ENCODE measurements at places on chromosomes 13 and 19.

DNA sequence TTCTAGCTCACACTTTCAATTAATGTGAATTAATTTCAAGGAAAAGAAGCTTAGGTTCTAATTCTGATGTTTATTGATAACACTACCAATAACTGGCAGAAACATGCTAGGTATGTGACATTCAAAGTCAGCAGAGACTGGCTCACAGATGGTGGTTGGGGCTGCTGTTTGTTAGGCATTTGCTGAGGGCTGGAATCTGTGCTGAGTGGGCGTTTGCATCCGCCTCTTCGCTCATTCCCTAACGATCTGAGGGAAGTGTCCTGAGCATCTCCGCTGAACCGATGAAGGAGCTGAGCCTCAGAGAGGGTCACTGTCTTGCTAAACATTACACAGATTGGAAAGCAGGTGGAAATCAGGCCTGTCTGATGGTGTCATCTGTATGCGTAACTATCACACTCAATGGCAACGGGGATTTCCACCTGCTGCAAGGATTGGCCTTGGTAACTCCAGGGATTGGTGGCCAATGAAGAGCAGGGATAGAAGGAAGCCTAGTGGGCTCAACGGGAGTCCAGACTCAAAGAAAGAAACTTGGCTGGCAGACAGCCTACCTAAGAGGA is 338.9 kb downstream of the TEX29 start:
- DNase-seq: no peak

- DNase-seq: no peak
Observed at GRCh38 chr13:77779552-77780272, 82.2 kb downstream of the SLAIN1 start.

DNA sequence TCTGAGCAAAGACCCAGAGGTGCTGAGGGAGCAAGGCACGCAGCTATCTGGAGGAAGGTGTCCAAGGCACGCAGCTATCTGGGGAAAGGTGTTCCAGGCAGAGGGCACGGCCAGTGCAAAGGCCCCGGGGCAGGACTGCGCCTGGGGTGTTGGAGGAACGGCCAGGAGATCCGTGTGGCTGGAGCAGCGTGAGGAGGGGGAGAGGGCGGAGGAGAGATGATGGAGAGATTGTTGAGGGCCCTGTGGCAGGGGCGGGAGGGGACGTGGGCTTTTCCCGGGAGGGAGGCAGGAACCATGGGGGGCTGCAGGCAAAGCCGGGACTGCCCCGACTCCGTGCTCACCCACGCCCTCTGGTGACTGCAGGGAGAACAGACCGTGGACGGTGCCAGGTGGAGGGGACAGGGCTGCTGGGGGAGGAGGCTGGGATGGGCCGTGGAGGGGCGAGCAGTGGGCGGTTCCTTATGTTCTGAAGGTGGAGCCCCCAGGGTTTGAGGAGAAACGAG is 13.3 kb upstream of the MISP start:
- DNase-seq: peak; percentile 90

GRCh38 chr13:99062593-99062992 is 84.7 kb upstream of the DOCK9 start:
- DNase-seq: no peak

- DNase-seq: no peak
Observed at GRCh38 chr19:29499261-29499920, 26.4 kb upstream of the VSTM2B start.

DNA sequence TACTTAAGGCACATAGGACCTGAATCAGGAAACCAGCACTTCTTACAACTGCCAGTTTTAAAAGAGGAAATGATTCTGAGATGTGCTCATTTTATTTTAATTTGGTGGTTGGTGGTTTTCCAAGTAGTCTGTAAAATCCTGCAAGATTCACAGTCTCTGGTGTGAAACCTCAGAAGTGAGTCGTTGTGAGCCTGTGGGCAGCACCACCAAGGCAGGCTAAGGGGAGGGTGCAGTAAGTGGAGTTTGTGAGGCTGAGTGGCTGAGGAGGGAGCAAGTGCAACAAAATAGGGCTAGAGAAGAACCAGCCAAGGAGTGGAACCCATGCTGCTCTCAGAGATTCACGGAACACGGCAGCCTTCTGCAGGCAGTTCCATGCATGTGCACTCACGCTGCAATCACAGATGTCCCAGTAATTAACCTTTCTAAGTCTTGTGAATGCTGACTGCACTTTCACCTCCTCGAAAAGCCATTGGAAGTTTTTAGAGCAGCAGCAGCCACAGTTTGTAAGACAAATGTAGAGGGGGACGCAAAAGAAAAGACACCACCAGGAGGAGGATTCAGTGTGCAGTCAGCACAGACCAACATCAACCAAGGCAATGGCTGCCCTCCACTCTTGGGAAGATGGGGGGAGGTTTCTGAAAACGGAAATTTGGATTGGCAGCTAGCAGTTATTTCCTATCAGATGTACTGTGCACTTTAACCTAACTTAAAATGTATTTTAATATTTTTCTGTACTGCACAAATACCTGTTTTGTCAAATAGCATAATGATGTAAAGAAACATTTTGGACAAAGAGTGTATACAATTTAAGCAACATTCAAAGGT is 44.9 kb downstream of the ESD start:
- no peak for DNase-seq

GRCh38 chr19:46818812-46819211 is 30.4 kb upstream of the SLC1A5 start:
- DNase-seq: no peak

DNA sequence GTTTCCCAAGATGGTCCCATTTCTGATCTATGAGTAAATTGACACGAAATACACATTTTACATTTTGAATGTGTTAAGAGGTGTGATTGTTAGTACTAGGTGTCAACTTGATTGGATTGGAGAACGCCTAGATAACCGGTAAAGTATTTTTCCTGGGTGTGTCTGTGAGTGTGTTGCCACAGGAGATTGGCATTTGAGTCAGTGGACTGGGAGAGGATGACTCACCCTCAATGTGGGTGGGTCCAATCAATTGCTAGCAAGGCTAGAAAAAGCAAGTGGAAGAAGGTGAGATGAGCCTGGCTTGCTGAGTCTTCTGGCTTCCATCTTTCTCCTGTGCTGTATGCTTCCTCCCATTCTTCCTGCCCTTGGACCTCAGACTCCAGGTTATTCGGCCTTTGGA is 960.7 kb upstream of the PCDH9 start:
- no peak for DNase-seq

DNA sequence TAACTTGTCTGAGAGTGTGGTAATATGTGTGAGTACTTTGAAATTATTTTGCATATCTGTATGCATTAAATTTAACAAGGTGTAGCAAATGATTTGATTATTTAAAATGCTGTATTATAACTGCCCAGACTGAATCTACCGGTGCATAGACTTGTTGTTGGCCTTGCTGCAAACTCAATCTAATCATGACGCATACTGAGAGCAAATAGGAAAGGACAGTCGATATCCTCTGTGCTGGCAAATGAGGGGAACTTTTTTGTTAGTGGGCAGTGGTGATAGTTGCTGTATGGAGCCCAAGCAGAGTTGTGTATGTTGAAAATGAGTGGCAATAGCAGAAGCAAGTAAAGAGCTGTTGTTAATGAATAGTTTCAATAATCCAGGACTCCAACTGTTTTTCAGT is 127.4 kb downstream of the LMO7 start:
- DNase-seq: no peak

DNA sequence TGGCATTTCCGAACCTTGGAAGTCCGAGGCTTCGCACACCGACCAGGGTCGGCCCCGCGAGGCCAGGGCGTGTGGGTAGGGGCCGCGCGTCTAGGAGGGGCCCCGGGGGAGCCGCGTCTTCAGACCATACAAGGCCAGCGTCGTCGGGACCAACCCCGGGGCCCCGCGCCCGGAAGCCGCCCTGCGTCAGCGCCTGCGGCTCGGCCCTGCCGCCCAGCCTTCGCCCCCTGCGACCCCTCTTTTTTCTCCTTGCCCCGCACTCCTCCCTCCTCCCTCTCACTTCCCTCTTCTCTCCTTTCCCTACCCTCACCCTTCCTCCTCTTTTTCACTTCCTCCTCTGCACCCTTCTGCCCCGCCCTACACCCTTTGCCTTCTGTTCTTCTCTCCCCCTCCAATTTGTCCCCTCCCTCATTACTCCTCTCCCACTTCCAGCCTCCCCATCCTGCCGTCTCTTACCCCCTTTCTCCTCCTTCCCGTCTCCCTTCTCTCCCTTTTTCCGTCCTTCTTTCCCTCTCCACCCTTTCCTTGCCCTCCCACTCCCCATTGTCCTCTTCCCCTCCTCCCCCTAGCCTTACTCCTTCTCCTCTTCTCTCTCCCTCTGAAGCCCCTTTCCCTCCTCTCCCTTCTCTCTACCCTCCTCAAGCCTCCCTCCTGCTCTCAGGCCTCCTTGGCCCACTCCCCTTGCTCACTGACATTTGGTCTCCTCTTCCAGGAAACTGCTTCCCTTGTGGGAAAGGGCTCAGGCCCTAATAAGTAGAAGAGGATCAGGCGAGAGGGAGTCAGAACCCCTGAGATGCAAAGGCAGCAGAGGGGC is 2.2 kb upstream of the PLEKHG2 start:
- no peak for DNase-seq

DNA sequence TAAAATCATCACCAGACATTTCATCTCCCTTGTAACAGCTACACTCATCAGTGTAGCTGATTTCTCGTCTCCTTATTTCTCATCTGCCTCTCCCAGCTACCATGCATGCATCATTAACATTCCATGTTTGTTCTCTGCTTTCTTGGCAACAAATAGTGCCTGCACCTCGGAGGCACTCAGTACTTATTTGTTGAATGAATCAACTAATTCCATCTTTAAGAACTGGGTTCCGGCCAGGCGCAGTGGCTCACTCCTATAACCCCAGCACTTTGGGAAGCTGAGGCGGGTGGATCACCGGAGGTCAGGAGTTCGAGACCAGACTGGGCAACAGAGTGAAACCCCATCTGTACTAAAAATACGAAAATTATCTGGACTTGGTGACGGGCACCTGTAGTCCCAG is 63.9 kb upstream of the GTF3A start:
- DNase-seq: no peak

GRCh38 chr19:5893907-5894703 is 9.5 kb downstream of the NDUFA11 start:
- DNase-seq: no peak
